Stimulated activated CD4-positive, alpha-beta T cell treated with anti-CD3 and anti-CD28 coated beads, Interleukin-1b, Interleukin-23, amount 100 ng/mL, for 4 hours (primary cell): ENCODE measurements at places on chromosomes 1 and 21.

GRCh38 chr1:12678350-12678749 is 34.5 kb downstream of the AADACL4 start:
- DNase-seq, result no peak

DNA sequence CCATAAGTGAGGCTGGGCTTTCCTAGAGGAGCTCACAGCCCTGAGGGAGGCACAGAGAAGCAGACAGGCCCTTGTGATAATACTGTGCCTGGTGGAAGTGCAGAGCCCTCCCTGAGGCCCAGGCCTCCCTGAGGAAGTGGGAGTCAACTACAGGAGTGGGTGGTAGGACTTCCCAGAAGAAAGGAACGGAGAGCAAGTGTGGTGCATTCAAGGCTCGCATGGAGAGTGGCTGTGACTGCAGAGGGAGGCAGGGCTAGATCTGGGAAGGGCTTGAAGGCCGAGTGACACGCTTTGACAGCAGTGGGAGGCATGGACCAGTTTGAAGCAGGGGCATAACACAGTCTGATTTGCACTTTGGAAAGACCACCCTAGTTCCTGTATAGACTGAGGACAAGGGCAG is 37.3 kb downstream of the AZIN2 start:
- no peak for DNase-seq

DNA sequence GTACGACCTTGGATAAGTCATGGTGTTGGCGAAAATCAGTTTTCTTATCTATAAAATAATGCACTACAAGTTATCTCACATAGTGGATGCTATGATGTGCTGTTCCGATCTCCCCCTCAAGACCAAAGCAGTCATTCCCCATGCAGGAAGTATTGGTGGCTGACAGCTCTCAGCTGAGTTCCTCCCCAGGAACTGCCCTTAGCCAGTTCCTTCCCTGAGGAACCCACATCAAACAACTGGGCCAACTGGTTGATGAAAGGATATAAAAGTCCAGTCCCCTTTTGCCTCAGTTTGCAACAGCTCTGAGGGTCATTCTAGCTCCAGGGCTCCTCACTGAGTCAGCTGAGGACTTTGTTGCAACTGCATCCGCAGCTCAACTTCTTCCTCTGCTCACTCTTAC is 16.1 kb upstream of the SLAMF1 start:
- DNase-seq, result no peak

GRCh38 chr1:25148673-25149300 is 83.5 kb downstream of the SYF2 start:
- DNase-seq, result no peak

- no peak for DNase-seq
These were observed 1.2 kb upstream of the IFFO2 start for GRCh38 chr1:18957532-18958300.

GRCh38 chr1:181353526-181353925 is 129.8 kb upstream of the CACNA1E start:
- no peak for DNase-seq

DNA sequence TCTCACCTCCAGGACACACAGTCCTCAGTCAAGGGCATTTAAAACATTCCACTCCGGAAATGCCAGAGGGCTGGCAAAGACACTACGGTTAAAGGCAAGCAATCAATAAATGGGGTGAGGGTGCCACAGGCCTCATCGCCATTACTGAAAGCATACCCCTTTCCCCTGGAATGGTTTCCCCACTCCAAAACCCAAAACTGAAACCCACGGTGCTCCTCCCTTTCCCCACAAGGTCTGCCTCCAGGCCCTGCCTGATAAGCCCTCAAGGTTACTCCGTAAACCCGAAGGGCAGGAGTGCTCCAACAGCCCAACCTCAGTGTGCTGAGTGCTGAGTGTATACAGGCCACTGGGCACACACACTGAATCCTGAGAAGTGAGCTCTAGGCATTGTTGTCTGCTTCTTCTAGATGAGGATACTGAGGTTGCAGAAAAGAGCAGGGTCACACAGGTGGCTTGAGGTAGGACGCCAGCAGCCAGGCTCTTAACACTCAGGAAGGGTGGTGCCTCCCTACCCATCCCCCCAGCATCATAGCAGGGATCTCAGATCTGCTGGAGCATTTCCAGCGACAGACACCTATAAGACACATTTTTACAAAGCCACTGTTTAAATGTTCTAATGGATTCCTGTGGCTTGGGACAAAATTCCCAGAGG is 29.0 kb downstream of the SSBP3 start:
- no peak for DNase-seq

- peak; percentile 3 for DNase-seq
These were observed 29.2 kb downstream of the VASH2 start for GRCh38 chr1:212979340-212980122.

DNA sequence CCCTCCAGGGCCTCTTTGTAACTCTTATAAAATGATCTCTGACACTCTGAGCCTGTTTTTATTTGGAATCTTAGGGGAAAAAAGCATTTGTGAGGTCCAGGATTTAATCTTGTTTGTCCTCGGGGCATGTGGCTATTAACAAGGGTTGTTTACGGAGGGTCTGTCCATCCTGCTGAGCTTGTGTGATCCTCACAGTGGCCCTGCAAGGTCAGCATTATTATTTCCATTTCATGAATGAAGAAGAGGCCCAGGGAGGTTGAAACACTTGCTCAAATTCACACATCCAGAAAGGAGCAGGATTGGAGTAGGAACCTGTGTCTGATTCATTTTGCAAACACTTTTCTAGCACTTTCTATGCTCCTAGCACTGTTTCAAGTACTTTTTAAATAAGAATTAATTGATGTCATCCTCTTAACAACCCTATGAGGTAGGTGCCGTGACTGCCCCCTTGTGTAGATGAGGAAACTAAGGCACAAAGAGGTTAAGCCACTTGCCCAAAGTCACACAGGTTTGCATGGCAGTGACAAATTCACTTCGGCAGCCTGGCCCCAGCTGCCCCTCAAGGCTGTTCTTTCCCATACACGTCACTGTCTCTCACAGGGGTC is 178.9 kb downstream of the MIS18A start:
- DNase-seq, result no peak

- no peak for DNase-seq
These were observed at the start of gene ADGRL4 for GRCh38 chr1:79006564-79006963. Gene ADGRL4, minus strand, starts transcription at chr1:79006730. Its CDS starts 76 bp downstream, at chr1:79006654.

GRCh38 chr1:227155004-227155403 is 163.3 kb downstream of the CDC42BPA start:
- no peak for DNase-seq

DNA sequence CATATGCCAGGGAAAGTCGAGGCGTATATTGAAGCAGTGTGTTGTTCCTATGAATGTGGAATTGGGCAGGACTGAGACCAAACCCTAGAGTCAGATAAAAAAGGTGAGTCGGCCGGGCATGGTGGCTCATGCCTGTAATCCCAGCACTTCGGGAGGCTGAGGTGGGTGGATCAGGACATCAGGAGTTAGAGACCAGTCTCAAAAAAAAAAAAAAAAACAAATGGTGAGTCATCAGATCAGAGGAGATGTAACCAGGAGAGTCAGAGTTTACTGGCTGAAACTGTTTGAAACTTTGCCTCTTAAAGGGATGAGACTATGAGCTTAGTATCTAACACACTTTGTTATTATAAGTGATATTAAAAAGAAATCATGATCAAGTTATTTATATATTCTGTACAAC is 26.4 kb upstream of the SYCP1 start:
- no peak for DNase-seq

- DNase-seq, result no peak
These were observed 7.4 kb downstream of the PIK3C2B start for GRCh38 chr1:204487256-204487615.

DNA sequence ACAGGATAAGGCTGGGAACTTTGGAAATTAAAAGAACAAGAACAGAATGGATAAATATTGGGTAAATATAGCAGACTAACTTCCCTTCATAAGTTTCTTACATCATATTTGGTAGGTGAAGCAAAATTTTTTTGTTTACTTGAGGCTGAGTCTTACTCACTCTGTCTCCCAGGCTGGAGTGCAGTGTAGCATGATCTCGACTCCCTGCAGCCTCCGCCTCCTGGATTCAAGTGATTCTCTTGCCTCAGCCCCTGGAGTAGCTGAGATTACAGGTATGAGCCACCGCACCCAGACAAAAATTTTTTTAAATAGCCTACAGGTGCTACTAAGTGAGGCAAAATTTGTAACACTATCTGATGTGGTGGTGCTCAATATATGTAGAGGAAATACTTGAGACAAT is 50.7 kb downstream of the TM2D1 start:
- DNase-seq, result no peak

GRCh38 chr1:79117376-79117775 is 110.8 kb upstream of the ADGRL4 start:
- DNase-seq, result no peak

- no peak for DNase-seq
These were observed 253.4 kb upstream of the CSF3R start for GRCh38 chr1:36735939-36736730.

- no peak for DNase-seq
These were observed 9.3 kb upstream of the MEX3A start for GRCh38 chr1:156091610-156092009.

DNA sequence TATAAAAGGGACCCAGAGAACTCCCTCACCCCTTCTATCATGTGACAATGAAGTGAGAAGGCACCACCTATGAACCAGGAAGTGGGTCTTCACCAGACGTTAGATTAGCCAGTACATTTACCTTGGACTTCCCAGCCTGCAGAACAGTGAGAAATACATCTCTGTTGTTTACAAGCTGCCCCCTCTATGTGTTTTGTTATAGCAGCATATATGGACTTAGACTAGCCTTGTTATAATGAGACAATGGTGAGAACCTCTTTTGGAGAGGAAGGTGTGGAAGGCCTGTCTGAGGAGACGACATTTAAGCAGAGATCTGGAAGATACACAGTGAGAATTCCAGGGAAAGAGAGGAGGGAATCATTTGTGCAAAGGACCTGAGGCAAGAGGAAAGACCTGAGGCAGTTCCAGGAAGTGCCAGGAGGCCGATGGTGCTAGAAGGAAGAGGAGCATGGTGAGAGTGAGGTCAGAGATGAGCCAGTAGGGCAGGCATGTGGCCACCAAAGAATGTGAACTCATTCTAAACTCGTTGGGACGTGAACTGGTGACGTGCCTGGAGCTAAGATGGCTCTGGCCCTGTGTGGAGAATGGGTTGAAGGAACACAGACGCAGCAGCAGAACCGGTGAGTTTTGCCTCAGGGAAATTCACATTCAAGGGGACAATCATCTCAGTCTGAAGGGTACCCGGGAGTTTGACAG is 98.9 kb upstream of the IRF2BP2 start:
- DNase-seq, result no peak

- no peak for DNase-seq
These were observed 132.9 kb downstream of the SYF2 start for GRCh38 chr1:25099343-25099951.

GRCh38 chr1:34137411-34137810 is 27.6 kb downstream of the CSMD2 start:
- DNase-seq, result no peak

DNA sequence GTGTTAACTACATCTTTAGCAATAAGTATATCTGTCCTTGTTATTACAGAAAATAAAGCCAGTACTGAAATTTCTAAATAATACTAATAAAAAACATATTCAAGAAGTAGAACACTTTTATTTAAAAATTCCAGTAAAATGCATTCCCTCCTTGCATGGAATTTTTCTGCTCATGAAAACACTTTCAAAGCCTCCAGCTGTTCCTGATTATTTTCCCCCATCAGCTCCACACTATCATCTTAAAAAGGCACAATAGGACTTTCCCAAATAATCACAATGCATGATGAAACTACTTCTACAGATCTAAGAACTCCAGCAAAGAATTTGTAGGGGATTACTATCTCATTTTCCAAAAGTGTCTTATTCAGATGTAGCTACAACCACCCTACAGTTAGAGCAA is 162.6 kb upstream of the USP25 start:
- DNase-seq, result no peak

DNA sequence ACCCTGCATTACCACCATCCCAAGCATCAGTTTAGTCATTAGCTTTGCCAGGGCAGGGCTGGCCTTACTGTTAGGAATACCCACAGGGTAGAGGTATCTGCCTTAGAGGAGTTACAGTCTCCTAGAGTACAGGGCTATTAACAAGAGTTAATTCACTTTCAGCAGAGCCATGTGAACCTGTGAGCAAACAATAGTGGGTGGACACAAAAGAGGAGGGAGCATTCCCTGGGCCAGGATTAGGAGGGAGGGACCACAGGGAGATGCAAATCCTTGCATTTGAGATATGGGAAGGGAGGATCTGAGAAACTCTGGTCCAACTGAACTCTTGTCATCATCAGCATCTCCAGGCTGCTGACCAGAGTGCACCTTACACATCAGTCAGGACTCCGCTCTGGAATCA is 51.1 kb upstream of the IGSF21 start:
- no peak for DNase-seq

GRCh38 chr1:17599954-17600300 is 60.4 kb downstream of the ARHGEF10L start:
- no peak for DNase-seq

GRCh38 chr1:44783697-44784093 is 4.3 kb downstream of the BEST4 start:
- no peak for DNase-seq

DNA sequence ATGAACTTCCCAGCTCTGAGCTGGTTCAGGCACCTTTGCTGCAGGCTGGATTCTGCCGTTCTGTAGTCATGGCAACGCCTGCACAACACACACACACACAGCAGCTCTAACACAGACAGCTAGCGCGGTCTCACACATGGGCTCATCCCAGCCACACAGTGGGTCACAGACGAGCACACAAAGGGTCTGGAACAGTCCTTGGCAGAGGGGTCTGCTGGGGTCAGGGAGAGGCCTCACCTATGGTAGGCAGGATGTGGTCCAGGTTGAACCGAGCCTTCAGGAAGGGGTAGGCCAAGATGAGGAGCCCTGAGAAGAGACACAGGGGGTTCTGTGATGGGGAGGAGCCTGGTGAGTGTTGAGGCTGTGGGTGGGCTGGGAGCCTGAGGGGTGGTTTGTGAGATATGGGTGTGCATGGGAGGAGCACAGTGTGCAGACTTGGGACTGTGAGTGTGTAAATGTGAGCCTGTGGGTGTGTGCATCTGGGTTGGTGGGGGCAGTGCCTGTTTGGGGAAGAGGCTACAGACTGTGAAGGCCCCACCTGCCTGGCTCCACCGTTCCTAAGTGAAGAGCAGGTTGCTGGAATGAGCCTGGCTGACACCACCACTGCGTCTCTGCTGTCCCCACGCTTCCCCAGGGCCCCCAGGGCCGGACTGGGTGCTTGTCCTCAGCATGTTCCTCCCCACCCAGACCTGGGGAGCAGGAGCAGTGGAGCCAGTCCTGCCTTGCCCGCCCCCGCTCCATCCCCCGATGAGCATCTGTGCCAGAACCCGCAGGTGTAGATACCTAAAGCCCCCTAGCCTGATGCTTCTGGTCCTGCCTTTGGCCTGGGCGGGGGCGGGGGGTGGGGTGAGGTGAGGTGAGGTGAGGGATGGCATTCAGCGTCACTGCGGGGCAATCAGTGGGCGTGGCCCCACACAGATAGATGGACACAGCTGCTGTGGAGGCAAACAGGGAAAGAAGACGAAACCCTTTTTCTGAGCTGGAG is 1.5 kb downstream of the KNCN start:
- DNase-seq, result no peak

GRCh38 chr1:63731117-63732043 is 42.4 kb upstream of the ROR1 start:
- DNase-seq, result no peak
